ENCODE measurements at places on chromosomes 16 and 17.

GRCh38 chr17:8375738-8376259 lies 705 bp downstream of the KRABD2 start:
- no peak for DNase-seq

DNA sequence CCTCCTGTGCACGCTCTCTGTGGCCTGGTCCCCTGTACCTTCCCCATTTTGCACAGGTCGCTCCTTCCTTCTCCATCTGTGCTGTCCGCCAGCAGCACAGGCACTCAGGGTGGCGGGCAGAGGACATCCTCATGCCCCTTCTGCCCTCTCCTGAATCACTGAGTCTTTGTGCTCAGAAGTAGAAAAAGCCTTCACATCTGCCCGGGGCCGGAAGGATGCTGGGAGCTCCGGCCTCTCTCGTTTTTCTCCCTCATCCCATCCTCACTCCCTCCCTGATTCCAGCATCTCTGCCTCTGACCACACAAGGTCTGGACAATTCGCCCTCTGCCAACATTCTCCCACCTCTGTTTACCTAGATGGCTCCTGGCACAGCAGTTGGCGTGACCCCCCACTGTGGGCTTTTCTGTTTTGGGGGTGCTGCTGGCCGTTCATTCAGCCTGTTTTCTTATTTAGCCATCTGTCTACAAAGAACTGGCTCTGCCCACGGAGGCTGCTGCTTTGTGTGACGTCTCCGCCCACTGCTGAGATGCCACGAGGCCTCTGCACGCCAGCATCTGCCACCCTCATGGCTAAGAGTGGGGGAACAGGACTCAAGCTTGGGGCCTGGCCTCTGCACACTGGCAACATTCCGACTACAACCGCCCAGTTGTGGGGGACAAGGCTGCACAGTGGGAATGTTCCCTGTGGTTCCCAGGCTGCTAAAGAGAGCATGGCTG lies 36.7 kb downstream of the SEC14L5 start:
- no peak for DNase-seq

GRCh38 chr16:49833085-49833484 lies 22.8 kb downstream of the ZNF423 start:
- DNase-seq, result no peak

- no peak for DNase-seq
These were observed 21.9 kb downstream of the CPPED1 start for GRCh38 chr16:12781777-12782176.

DNA sequence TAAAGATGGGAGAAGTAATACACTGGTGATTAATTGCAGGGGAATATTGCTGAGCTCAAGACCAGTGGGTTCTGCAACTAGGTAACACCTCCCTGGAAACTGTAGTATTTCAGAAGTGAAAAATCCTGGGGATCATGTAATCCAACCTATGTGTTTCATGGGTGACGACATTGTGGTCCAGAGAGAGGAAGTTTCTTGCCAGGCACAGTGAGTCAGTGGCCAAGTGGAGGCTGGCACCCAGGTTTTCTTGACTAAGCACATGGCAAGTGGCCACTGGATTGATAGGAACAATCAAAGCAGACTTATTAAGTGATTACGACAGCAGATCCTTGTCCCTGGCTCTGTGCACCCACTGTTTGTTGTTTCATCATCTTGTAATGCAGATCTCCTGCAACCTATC lies 14.6 kb upstream of the CIITA start:
- no peak for DNase-seq

GRCh38 chr16:19644877-19645276 lies 73.2 kb downstream of the KNOP1 start:
- no peak for DNase-seq
